NAMALWA (cell line): ENCODE measurements at places on chromosomes 4 and X.

- no peak for DNase-seq
Observed at GRCh38 chr4:77001907-77002306, 52.4 kb downstream of the SEPTIN11 start.

GRCh38 chr4:1156069-1156468 is 16.3 kb downstream of the SPON2 start:
- DNase-seq, result no peak

DNA sequence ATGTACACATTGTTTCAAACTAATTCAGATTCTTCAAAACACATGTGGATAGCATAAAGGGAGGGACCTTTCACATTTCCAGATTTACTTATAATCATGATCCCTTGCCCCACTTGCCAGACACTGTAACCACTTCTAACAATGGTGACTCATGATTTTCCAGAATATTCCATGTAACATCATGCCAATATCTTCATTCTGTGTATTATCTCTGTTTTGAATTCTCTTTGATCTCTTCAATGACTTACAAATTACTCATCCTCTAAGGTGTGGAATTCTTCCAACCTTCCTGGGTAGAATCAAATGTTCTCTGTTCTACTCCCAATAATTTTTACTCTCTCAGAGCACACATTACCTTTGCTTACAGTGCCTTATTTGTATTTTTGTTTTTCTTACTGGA is 517.1 kb downstream of the PCDH7 start:
- DNase-seq, result no peak

DNA sequence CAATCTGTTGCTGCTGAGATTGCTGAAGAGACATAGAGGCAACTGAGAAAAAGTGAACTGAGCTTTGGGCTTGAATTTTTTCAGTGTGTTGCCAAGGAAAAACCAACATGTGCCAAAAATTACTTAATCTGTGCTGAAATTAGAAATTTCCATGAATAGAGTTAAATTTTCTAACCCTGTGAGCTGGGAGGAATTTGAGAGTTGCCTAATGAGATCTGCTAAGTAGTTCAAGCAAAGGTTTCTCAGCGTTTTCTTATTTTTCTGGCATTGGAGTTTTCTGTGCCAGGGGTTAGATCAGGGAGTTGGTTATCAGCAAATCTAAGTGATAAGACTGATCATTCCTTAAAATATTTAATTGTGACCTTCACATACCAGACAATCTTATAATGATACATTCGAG is 457.5 kb upstream of the GNPDA2 start:
- no peak for DNase-seq

GRCh38 chr4:155582971-155583437 is 83.6 kb upstream of the GUCY1A1 start:
- DNase-seq, result no peak

GRCh38 chr4:173704201-173704600 is 174.2 kb upstream of the HAND2 start:
- no peak for DNase-seq

DNA sequence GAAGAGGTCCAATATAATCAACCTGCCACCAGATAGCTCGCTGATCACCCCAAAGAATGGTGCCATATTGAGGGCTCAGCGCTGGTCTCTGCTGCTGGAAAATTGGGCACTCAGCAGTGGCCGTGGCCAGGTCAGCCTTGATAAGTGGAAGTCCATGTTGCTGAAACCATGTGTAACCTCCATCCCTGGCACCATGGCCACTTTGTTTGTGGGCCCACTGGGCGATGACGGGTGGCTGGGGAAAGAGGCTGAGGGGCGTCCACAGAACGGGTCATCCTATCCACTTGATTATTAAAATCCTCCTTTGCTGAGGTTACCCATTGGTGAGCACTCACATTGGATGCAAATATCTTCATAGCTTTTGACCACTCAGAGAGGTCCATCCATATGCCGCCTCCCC is 7.7 kb downstream of the F8A2 start:
- no peak for DNase-seq

- peak; percentile 86 for DNase-seq
Observed at GRCh38 chr4:166165829-166166420, 292.9 kb downstream of the TLL1 start.

DNA sequence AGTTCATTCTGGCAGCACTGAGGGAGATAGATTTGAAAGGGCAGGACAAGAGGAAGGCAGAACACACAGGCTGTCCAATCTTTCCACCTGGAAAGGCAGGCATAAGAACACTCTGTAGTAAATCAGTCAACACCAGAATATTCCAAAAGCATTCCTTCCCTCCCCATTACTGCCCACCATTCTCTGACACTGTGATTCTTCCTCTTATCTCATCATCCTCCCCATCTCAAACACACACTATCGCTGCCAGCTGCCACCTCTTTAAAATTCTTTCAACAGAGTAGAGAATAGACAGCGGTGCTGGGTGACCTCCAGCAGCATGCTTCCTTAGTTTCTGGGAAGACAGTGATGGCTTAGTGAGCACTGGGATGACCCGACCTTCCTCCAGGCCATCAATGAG is 53.7 kb upstream of the MYOZ2 start:
- no peak for DNase-seq

DNA sequence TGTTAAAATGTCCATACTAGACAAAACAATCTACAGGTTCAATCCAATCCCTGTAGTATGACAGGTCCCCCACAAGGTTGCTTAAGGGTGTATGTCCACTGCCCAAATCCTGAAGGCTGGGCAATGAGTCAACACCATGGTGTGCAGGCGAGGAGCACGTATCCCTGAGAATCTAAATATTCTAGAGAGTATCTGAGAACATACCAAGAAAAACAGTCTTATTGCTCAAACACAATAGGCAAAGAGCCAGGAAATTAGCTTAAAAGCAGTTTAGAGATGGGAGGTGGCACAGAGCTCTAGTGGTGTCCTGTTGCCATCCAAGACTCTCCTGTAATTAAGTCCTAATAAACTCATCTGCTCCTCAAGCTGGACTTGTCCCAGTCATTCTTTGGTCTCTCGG is 37.0 kb downstream of the RCHY1 start:
- no peak for DNase-seq

DNA sequence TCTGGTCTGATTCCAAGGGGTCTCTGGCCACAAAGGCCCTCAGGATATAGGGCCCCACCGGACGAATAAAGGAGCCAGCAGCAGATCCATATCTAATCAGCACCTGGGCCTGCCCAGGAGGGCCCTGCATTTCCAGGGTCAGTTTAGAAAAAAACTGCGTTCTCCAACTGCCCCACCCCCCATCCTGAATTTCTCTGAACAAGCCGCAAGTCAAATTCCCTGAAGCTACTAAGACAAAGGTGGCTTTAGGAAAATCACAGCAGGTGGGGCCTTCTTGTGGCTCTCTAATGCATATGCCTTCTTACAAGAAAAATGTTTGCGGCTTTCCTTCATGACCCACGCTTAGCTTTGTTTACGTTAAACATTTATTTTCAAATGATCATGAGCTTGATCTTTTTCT is 76.6 kb downstream of the MBNL3 start:
- DNase-seq, result no peak

- no peak for DNase-seq
Observed at GRCh38 chrX:42098900-42099299, 175.5 kb upstream of the CASK start.
